HS-5 (cell line): ENCODE measurements at places on chromosomes 12 and 14.

GRCh38 chr12:78864403-78864869 lies at the start of gene SYT1:
Gene SYT1 (plus strand): TSS chr12:78864774.
- peak; percentile 79 for DNase-seq

- no peak for DNase-seq
Observed at GRCh38 chr12:64082866-64083268, 139.2 kb downstream of the KICS2 start.

- DNase-seq = peak; percentile 62
Observed at GRCh38 chr12:92927436-92928281, 1.4 kb downstream of the EEA1 start.

DNA sequence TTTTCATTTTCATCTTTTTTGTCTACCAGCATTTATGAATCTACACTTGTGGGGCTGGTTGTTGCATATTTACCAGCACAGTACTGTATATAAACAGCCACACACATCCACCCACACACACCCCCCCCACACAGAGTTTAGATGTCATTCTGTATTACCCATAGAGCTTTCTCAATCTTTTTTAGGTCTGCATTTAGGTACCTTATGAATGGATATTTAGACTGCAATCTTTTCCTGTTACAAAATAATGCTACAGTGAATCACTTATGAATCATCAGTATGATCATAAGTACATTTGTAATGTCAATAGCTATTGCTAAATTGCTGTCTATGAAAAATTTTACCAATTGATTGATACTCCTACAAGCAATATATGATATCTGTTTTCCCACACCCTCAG lies 67.3 kb upstream of the STK38L start:
- DNase-seq = peak; percentile 71

GRCh38 chr14:35331605-35332516 lies 39.7 kb downstream of the PSMA6 start:
- no peak for DNase-seq

DNA sequence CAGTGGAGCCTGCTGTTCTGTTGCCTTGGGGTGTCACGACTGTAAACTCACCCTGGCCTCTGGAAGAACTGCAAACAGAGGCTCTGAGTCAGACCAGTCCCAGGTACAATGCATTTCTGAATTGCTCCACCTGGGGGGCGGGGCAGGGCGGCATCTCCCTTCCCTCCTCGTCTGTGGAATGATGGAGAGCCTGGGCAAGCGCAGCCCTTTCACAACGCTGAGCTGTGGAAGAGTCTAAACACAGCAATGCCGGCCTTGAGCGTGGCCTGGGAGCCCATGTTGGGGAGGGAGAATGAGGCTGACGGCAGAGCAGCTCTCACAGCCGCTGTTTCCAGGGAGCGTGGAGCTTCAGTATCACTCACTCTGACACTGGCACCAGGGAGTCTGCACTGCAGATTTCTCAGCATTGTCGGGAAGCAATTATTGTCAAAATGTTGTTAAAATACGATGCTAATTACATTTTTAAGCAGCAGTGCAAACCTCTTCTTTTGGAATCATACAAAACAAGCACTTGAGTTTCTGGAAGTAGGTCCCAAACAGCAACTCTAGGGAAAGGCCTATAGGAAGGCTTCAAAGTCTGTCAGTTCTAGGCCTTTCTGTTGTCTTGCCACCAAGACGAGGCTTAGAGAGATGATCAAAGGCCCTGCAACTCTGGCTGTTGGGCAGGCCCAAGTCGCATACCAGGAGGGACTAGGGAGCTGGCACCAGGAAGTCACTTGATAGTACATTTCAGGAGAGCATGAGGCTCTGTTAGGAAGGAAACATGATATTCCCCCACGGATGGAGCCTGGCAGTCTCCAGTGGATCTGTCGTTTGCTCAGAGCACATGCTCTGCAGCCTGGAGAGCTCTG lies 244.0 kb upstream of the FKBP4 start:
- DNase-seq = no peak

GRCh38 chr12:92398565-92399309 lies 253.1 kb upstream of the BTG1 start:
- DNase-seq = no peak

GRCh38 chr14:21096978-21097635 lies 1.3 kb downstream of the ZNF219 start:
- DNase-seq = no peak

DNA sequence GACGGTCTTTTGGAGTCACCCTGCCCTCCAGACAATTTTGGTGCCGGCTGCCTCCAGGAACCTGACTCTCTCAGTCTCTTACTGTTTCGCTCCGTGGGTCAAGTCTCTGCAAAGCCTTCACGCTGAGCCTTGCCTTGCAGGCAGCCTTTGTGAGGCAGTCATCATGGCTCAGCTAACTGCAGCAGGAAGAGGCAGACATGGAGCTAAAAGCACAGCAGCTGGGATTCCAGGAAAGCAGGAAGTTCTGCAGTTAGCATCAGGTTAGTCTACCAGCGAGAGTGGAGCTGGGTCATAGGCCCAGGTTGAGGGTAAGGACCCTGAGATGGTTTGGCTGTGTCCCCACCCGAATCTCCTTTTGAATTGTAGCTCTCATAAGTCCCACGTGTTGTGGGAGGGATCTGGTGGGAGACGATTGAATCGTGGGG lies 305.4 kb downstream of the PCNX1 start:
- DNase-seq = no peak

- no peak for DNase-seq
Observed at GRCh38 chr12:57009949-57010626, 3.7 kb upstream of the ZBTB39 start.

DNA sequence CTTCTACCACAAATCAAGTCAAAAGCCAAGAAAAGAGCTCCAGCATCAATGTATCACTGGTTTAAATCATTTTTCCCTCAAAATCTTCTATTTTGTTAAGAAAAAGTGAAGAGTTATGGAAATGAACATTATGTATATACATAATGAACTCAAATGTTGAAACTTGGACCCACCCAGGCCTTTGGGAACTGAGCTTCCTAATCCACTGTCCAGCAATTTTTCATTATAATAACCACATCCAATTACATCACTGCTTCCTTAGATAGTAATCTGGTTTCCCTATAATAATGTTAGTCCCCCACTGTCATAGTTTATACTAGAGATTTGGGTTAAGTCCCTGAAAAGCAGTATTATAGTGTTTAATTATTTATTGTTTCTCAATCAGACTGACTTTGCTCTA lies 170.9 kb downstream of the PIK3C2G start:
- DNase-seq = no peak

GRCh38 chr12:122979001-122979907 lies 1.2 kb upstream of the ARL6IP4 start:
- DNase-seq = no peak
